ENCODE measurements at places on chromosomes 4 and X.
A peak's percentile ranks its signal among the peaks of the same experiment; 100 is the strongest.

DNA sequence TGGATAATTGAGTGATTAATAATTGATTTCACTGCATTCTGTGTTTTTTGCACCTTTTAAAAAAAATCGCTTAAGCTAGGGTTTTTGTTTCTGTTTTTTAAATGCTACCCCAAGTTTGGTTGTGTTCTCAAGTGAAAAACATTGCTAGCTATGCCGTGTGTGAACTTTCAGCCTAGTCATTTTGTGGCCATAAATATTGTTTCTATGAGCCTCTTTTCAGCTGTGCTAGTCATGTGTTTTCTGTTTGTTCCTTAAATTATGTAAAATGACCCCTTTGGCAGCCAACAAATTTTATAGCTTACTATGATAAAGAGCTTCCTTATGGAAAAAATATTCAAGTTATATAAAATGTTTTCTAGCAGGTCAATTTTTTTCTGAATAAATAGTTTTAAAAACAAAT, 59.1 kb downstream of the GALNT7 start:
- no peak for DNase-seq

GRCh38 chr4:137905930-137906329, 336.2 kb downstream of the SLC7A11 start:
- DNase-seq, result no peak

DNA sequence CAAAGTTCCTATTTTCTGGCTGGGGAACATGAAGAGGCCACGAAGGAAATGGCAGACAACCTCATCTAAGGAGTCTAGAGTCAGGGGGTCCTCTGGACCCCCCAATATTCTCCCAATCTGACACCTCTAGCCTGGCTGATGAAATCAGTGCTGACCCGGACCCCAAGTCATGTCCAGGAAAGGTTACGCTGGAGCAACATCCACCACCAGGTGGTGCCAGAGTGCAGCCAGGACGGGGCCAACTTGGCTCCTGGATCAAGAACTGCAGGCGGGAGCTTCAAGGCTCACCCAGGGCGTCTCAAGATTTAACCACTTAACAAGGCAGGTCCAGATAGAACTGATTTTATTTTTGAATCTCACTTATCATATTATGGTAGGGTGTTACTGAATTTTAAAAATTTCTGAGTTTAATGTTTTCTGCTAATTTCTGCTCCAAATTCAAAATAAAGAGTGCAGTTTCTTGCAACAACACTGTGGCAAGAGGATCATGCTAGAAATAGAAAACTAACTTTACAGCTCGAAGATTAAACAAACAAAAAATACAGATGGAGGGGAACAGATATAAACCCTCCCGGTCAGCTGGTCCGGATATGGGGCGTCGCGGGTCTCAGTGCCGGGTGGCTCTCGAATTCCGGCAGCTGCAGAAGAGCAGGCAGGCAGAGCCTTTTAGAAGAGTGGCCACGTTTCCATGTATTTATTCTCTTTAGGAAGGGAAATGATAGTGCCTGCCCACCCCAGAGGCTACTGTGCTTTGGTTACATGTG, 135.5 kb downstream of the AFAP1 start:
- DNase-seq, result peak; percentile 71

- DNase-seq, result no peak
Measured at GRCh38 chrX:107204068-107204605, 2.1 kb downstream of the NUP62CL start.

- DNase-seq, result no peak
Measured at GRCh38 chrX:16788477-16788876, 2.2 kb downstream of the TXLNG start.
